ENCODE measurements at places on chromosomes 3 and 15.

GRCh38 chr3:132090921-132091320 lies 56.1 kb upstream of the CPNE4 start:
- DNase-seq: no peak

DNA sequence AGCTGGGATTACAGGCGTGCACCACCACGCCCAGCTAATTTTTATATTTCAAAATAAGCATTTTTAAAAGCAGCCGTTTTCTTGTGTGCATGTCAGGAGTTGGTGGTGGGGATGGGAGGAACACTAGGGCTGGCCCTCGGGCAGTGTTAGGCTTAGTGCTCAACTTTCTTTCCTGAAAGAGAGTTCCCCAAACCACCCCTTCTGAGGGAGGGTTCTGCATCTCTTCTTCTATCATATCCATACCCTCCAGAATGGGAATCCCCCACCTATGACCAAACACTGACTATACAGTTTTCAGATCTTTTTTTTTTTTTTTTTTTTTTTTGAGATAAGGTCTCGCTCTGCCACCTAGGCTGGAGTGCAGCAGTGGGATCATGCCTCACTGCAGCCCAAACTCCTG lies 12.5 kb downstream of the PFKFB4 start:
- no peak for DNase-seq

DNA sequence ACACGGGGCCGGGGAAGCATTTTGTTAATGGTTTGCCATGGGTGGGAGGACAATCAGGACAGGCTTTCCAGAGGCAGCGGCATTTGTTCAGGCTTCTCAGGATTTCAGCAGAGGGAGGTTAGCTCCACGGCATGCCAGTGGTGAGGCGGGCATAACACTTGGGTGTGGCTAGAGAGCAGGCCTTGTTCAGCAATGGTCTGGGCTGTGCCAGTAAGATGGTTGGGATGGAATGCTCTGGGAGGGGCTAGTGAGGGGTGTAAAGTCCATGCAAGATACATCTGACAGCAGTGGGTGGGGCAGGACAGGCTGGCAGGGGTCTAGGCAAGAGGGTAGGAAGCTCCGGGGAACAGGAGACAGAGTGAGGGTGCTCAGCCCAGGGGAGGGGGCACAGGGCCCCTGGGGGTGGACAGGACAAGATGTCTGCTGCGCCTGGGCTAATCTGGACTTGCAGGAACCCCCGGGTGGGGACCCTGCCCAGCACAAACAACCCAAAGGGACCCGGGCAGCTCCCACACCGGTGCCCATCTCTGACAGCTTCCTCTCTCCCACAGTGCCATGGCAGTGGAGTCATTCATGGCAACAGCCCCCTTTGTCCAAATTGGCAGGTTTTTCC lies 8.4 kb downstream of the TMEM43 start:
- DNase-seq: no peak

- no peak for DNase-seq
Observed at GRCh38 chr3:66280304-66280703, 59.5 kb downstream of the SLC25A26 start.

DNA sequence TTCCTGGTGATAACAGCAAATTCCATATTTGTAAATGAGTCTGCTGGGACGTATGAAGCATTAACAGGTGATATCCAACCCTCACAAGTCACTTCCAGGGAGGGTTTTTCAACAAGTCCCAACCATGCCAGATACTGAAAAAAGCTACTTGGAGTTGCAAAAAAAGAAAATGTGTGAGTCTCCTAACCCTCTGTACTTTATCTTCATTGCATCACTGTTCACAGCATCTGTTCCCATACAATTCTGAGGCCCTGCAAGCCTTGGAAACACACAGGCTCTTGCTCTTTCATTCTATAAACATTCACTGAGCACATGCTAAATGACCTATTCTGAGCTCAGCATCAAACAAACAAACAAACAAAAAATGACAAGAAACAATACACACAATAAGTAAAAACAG lies 120.8 kb downstream of the RFTN1 start:
- no peak for DNase-seq

DNA sequence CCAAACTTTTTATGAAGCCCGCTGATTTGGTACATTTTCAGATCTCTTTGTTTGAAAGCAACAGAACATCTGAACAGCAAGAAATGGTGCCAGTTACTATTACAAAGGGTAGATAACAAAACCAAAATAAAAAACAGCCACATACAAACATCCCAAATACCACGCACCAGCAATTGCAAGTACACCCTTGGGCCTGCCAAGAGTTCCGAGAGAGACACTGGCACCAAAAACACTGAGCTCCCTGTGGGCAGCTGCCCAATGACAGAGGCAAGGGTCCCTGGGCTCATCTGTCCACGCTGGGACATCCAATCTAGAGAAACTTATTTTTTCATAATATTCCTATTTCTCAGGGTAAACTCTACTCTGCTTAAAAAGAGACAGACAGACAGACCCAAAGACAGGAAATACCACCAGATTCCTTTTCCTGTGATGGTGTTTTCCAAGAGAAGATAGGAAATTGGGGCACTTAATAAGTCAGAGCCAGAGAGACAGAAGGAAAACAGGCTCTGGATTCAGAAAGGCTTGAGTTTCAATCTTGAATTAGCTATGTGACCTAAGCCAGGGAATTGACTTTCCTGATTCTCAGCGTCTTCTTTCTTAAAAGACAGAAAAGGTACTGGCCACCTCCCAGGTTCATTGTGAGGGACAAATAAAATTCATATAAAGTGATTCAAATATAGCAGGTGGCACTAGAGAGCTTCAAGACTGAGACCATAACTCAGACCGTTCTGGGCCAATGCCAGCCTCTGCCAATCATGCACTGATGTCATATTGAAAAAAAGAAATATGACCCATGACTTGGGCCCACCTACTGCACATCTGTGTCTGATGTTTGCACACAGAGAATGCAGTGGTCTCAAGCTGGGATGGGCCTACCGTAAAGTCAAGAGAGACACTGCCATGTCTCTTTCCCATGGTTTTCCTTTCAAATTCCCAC lies 61.3 kb downstream of the FOXP1 start:
- DNase-seq: no peak

DNA sequence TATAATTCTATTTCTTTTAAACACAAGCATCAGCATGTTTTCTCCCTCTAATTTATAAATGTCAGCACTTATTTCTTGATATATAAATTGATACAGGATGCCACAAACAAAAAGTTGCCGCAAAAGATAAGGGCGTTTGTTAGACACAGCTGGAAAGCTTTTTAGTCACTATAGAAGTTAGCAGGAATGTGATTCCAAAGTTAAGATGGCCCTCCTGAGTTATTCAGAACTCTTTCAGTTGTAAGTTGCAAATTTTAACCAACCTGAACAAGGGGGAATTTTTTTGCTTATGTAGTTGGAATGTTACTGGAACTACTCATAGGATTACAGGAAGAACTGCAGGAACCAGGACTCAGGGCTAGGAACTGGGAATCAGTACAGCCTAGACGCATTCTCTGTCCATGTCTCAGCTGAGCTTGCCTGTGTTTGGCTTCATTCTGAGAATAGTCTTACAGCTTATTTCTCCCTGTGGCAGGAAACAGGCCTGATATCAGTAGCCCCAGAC lies 166.3 kb downstream of the VGLL4 start:
- DNase-seq: no peak

DNA sequence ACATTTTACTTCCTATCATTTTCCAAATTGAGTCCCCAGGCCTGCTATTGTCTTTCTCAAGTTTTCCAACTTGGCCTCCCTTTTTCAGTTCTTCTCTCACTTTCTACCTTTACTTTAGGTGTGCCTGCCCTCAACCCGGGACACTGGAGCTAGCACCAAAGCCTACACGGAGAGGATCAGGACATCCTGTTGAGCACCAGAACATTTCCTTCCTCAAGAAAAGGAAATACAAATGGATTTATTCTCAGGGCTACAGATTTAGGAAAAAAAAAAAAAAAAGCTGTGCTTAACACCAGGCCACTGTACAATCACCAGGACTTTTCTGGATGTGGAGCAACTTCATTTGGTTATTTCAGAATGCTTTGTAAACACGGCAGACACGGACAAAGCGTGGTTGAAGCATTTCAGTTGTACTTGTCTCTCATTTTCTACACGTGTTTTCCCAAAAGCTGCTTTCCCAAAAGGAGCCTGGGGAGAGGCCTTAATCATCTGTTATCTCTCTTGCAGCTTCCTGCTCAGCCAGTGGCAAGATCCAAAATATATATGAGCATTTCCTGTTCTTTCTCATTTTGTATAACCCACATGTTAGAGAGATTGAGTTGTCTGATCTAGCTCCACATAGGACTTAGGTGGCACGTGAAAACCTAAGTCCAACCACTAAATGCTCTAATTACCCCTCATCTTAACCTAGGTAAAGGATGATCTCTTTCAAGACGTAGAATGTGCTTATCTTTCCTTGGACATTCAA lies 15.5 kb upstream of the ATP1B3 start:
- no peak for DNase-seq

DNA sequence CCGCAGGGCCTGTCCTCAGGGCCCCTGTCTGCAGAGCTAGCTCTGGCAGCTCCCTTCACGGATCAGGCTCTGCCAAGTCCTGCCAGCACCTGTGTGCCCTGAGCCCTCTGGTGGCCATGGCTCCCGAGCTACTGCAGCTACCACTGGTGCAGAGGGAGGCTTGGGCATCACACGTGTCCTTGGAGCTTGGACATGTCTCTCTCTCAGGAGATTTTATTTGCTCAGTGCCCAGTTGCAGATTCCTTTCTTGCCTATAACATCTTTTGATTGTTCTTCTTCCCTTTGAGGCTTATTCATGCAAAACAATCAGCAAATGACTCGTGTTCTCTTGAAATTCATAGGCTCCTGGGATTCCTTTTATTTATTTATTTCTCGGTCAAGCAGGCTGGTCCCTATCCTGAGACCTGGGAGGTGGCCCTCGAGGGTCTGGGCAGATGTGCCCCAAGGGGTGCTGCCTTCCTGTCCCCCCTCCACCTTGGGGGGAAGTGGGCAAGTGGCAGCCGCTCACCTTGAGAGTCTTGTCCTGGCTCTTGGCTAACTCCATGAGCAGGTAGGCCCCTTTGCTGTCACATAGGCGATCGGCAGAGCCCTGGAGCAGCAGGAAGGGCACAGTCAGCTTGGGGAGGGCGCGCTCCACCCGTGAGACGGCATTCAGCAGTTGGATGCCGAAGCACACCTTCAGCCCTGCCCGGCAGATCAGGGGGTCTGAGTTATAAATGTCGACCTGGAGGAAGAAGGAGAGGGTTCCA lies 21.9 kb downstream of the ABTB1 start:
- no peak for DNase-seq

GRCh38 chr3:61452535-61453090 lies 108.8 kb upstream of the PTPRG start:
- DNase-seq: no peak

DNA sequence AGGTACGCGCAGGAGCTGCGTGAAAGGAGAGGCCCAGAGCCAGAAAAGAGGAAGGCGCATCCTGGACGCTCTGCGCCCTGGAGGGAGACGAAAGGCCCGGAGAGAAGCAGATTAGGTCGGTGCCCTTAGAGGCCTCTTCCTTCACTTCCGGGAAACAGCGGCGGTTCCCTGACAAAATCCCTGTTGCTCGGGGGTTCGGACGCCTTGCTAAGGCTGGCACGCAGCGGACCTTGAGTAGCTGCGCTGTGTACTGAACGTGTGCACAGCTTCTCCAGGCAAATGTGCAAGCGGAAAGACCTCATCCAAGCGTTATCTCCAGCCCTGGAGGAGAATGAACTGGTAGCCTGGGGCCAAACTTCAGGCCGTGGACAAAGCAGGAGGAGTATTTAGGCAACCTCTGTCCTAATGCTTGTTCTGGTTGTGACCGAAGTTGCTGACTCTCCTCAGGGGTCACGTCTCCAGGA lies 3.0 kb upstream of the SOX14 start:
- no peak for DNase-seq

DNA sequence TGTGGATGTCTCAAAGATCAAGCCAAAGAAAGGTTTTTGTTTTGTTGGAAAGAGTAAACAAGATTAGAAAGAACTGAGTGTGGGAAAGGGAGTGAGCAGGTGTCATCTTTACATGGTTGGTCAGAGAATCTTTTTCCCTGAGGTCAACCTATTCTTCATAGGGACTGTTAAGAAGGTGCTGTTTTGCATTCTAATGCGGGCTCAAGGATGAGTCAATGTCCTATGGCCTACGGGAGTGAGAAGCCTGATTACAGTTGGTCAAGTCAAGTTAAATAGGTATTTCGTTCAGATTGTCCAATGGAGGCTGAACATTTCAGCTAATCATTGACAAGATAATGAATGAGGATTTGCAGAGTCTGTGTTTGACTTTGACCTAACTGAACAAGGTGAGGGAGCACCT lies 491.2 kb upstream of the PDZRN3 start:
- no peak for DNase-seq

DNA sequence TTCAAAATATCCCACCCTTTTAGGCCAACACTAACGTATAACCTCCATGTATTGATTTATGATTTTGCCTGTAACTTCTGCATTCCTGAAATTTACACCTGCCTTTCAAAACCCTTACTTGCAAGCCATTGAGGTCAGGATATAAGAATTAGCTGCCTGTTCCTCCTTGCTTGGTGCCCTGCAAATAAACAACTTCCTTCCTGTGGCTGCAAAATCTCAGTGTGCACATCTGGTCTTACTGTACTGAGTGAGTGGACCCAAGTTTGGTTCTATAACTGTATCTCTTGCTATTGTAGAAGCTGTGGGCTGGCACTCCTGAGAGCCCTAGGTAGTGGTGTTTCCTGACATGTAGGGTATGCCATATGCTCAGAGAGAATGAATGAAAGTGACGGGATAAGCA lies 191.1 kb upstream of the RASGRP1 start:
- no peak for DNase-seq

- DNase-seq: no peak
Observed at GRCh38 chr15:31502541-31503229, 176.1 kb downstream of the KLF13 start.

- no peak for DNase-seq
Observed at GRCh38 chr3:67030785-67031740, 33.0 kb downstream of the KBTBD8 start.

- no peak for DNase-seq
Observed at GRCh38 chr3:23185861-23186260, 17.3 kb upstream of the UBE2E2 start.

DNA sequence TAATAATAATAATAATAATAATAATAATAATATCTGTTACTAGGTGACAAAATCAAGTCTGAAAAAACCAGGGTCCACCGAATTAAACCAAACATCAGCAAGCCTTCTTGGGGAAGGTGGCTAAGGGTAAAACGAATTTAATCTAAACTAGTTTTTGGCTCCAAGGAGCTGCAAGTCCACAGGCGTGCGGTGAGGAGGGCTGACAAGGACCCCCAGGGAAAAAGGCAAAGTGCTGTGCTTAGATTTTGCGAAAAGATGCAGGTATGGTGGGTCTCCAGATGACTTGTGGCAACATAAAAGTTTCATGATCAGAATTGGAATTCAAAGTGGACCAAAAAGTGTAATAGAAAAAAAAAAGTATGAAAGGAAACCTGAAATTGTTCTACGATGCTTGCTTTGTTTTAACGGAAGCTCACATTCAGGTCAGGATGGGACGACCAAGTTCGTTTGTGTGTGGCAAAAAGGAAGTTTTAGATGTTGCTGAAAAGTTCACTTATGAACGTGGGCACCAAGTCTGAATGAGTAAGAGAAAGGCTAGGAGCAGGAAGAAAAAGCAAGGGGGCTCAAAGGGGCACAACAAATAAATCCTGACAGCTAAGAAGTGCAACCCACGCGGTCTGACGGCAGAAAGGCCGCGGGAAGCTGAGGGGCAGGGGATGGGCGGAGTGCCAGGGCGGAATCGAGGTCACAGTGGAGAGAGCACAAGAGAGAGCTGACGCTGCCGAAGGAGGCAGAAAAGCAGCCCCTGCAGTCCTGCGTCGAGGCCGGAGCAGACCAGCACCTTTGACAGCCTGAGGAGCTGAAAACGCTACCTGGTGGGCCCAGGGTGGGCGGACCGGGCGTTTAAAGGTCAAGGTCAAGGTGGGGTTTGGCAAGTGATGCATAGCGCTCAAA lies 1.1 kb downstream of the WDR82 start:
- DNase-seq: peak; percentile 65

All from activated T-helper 9 cell treated with anti-CD3 and anti-CD28 coated beads, Interleukin-2, amount 50 U/mL, for 16 hours (primary cell).